Right renal pelvis (tissue), 4 donors: ENCODE measurements at places on chromosomes 3 and 15. TPM values are rescaled to one million over a fixed set of nuclear protein-coding genes. Genes with fewer than 3 reads are reported as not detected.

GP5 gene
- 0.91 TPM for polyA plus RNA-seq

CEP152 gene
- polyA plus RNA-seq = 6.1 TPM

KNG1 gene
- 146 TPM for polyA plus RNA-seq

CHRNB4 gene
- polyA plus RNA-seq = 3.5 TPM

HEG1 gene
- 29.3 TPM for polyA plus RNA-seq

RETNLB gene
- not detected for polyA plus RNA-seq

VWA5B2 gene
- polyA plus RNA-seq = 1.6 TPM

CCDC54 gene
- not detected for polyA plus RNA-seq

PFKFB4 gene
- 3.9 TPM for polyA plus RNA-seq

ARHGEF26 gene
- polyA plus RNA-seq = 14.5 TPM

ANKRD63 gene
- 0.26 TPM for polyA plus RNA-seq

CD96 gene
- 1.0 TPM for polyA plus RNA-seq

SPATA12 gene
- not detected for polyA plus RNA-seq

MESP2 gene
- 0.53 TPM for polyA plus RNA-seq

LEKR1 gene
- 3.0 TPM for polyA plus RNA-seq

ARGFX gene
- not detected for polyA plus RNA-seq

PPP1R14D gene
- polyA plus RNA-seq = 0.55 TPM

APOD gene
- polyA plus RNA-seq = 1.6 TPM

AADACL2 gene
- not detected for polyA plus RNA-seq

CA12 gene
- 147 TPM for polyA plus RNA-seq

PTH1R gene
- polyA plus RNA-seq = 157 TPM

BFSP2 gene
- polyA plus RNA-seq = 0.10 TPM

CMSS1 gene
- polyA plus RNA-seq = 39.3 TPM

GOLGA8R gene
- 4.9 TPM for polyA plus RNA-seq

GRAMD1C gene
- polyA plus RNA-seq = 21.9 TPM

DUOX1 gene
- 2.9 TPM for polyA plus RNA-seq

TRH gene
- 0.99 TPM for polyA plus RNA-seq

TPRG1 gene
- 0.69 TPM for polyA plus RNA-seq

LRRC57 gene
- 21.2 TPM for polyA plus RNA-seq
